Left forelimb (tissue), 1 donor: ENCODE measurements at places on chromosomes 5 and 9.

DNA sequence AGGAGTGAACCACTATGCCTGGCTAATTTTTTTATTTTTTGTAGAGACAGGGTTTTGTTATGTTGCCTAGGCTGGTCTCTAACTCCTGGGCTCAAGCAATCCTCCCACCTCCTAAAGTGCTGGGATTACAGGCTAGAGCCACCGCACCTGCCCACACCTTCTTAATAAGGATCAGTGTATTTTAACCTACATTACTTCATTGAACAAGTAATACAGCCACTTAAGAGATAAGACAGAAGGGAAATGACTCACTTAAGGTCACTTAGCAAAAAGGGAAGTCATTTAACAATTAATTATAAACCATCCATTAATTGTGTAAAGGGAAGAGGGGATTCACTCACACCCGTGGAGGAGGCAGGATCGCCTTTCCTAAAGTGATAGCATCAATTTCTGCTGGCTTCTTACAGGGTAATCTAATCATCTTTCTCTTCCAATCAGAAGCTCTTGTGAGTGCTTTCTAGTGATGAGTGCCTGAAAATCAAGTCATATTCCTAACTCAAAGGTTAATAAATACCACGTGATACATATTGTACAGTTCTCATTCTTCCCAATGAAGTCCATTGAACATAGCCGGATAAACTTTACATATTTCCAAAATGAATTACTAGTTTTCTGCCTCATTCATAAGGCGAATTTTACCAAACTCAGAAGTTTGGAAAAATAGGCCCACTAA lies 3.5 kb downstream of the FBXW11 start:
- DNase-seq, result no peak

DNA sequence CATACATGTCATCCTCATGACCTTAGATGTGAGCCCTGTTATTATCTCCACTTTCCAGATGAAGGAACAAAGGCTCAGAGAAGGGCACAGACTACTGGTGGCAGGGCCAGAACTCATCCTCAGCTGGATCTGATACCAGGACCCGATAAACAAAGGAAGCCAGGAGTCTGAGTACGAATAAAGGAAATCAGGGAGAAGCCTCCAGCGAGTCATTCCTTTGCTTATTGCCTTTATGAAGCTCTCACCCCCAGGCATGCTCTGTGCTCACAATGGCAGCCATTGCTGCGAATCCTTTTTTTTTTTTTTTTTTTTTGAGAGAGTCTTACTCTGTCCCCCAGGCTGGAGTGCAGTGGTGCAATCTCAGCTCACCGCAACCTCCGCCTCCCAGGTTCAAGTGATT lies 130.1 kb downstream of the GAPVD1 start:
- no peak for DNase-seq

GRCh38 chr9:21331676-21332402 lies 3.4 kb downstream of the KLHL9 start:
- no peak for DNase-seq

DNA sequence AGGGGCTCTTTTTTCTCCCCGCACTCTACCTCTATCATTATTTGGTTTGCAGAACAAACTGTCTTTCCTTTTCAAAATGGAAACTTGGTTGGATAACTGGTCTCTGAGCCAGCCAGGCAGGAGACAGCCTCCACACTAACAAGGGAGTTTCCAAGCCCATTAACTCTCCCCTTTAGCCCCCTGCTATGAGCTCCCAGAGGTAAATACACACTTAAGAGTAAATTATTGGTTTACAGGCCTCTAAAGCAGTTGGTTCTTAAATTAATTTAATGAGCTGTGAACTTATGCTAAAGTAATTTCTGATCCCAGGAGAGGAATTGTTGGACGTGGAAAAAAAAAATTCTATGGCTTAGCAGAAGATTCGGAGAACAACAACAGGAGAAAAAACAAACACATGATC lies 30.3 kb downstream of the EPB41L4A start:
- DNase-seq, result no peak

DNA sequence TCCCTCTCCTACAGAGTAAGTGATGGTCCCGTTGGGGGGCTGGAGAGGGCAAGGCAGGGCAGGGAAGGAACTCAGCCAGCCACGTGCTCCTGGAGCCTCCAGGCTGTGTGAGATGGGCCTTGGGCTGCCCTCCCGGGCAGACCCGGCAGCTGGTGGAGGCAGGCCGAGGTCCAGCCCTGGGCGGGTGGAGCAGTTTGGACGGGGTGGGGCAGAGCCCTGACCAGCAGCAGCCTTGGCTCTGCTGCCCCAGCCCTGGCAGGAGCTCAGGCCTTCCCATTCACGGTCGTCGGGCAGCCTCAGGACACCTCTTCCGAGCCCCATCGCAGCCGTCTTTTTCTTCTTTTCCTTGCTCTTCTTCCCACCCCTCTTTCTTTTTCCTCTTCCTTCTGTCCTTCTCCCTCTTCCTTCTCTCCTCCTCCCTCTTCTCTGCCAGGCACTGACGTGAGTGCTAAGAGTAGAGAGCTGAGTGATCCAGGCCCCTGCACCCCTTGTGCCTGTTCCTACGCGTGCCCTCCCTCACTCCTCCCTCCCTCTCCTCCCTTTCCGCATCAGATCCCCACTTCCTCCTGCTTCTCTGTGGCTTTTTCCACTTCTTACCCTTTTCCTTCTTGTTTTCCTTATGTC lies 42.8 kb downstream of the AMBP start:
- peak; percentile 51 for DNase-seq

DNA sequence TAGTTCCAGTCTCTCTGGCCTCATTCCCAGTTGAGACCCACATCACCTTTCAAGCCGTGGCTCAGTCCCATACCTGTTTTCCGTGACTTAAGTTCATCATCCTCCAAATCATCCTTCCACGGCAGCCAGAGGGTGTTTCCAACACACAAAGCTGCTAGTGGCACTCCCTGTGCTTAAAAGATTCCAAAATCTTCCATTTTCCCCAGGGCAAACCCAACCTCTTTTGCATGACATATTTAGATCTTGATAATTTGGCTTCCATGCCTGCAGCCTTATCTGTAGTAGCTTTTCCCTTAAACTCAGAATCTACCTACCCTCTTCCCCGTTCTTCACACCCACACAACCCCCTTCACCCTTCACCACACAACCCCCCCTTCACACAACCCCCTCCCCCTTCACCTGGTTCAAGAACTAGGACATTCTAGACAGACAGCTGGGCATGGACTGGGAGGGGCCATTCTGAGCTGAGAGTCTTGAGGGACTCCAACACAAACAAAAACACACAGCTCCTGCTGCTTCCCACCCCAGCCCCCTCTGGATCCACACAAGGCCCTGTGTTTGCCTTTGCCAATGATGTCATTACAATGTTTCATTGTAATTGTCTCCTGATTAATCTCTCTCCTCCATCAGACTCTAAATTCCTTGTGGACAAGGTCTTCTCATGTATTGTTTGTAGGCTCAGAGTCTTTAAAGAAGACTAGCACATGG lies 268.2 kb downstream of the SH3GL2 start:
- no peak for DNase-seq

DNA sequence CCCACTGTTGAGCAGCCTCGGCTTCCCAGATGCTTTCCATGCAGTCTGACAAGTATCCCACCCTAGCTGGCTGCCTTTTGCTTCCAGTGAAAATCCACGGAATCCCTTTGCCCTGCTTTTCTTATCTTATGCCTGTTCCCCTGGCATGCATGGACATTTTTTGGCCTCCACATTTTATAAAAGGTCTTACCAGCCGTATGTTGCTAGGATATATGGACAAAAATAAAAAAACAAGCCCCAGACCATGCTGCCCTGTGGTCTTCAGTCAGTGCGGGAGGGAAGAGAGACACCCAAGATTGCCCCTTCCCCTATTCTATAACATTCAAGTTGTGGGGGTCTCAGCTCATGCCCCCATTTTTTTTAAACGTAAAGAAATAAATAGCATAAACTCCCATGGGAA lies 129.6 kb downstream of the COL23A1 start:
- DNase-seq, result no peak

GRCh38 chr9:136323371-136323789 lies 4.0 kb upstream of the GPSM1 start:
- no peak for DNase-seq

GRCh38 chr5:91541696-91542095 lies 158.6 kb upstream of the ARRDC3 start:
- no peak for DNase-seq

DNA sequence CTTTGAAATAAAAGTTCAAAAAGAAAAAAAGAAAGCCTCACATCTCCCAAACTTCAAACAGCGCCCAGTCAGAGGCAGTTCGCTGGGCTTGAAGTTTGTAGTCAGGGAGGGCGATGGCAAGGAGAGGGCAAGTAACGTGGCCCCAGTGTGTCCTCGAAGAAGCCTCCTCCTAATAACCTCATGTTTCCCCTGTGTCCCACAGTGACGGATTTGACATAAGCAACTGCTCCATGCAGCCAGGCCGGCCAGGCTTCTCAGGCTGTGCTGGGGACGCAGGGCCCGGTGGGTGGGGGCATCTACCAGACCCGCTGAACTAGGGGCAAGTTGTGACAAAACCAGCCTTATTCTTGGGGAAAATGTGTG lies 172.2 kb downstream of the ERCC6L2 start:
- no peak for DNase-seq

DNA sequence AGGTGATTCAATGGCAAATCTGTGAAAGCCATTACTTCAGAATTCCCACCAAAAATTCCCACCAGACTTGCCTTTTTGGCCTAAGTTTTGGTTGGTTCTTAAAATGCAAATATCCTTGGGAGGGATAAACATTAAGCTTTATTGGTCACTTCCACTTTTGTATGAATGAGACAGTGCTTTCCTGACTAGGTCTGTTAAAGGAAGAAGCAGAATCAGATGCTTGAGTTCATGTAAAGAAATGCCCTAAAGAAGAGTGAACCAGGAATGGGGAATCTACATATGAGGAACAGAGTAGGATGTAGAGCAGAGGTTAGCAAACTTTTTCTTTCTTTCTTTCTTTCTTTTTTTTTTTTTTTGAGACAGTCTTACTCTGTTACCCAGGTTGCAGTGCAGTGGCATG lies 129.3 kb downstream of the GCNT1 start:
- no peak for DNase-seq

- DNase-seq, result peak; percentile 53
Observed at GRCh38 chr9:92736563-92737215, 27.9 kb downstream of the BICD2 start.
